ENCODE measurements at places on chromosomes 1 and 21. TPM values are rescaled to one million over a fixed set of nuclear protein-coding genes. Genes with fewer than 3 reads are reported as not detected.

DNA sequence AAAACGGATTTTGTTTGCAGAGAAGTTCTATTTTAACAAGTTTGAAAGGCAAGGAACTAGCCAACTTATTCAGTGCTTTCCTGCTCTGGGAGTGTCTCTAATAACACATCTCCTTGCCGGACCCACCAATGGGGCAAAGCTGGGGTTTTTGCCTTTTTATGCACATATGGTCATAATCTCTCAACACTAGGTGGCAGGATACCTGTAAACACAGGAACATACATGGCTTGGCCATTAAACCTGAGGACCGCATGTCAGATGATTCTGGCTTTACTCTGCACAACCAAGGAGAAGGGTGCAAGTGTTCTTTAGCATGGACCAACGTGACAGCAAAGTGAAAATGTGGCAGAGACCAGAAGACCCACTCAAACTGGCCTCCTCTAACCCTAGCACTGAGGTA is 4.9 kb downstream of the TMEM9 start:
- no peak for DNase-seq

DNA sequence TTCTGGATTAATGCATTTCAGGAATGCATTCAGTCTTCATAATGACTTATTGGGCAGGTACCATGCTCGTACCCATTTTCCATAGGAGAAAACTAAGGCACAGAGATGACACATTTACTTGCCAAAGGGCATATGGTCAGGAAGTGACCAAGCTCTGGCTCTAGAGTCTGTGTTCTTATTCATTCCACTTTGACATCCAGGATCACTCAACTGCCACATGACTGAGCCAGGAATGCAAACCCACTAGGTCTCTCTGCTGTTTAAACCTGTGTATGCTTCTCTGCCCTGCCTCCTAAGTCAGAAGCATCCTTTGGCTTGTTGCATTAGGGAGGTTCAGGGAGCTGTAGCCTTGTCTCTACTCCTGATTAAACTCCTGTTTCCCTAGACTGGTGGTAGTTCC is 7.5 kb downstream of the KAZN start:
- DNase-seq, result no peak

- no peak for DNase-seq
Observed at GRCh38 chr1:214934045-214934444, 148.5 kb upstream of the KCNK2 start.

GRCh38 chr1:154837672-154838171 is 32.4 kb downstream of the KCNN3 start:
- no peak for DNase-seq

DNA sequence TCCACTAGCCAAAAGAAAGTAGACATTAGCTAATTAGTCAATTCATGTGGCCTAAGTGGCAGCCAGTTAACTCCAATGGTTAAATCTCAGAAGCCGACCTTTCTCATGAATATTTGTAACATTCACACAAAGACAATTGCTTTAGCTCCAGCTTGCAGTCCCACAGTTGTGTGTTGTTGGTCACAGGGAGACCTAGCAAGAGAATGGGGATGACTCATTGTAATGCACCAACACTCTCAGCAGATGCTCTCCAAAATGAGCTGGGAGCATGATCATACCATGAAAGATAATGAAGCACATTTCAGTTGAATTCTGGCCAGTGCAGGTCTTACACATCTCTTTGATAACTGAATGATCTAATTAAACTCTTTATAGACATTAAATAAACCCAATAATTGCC is 160.4 kb downstream of the HLX start:
- no peak for DNase-seq

DNA sequence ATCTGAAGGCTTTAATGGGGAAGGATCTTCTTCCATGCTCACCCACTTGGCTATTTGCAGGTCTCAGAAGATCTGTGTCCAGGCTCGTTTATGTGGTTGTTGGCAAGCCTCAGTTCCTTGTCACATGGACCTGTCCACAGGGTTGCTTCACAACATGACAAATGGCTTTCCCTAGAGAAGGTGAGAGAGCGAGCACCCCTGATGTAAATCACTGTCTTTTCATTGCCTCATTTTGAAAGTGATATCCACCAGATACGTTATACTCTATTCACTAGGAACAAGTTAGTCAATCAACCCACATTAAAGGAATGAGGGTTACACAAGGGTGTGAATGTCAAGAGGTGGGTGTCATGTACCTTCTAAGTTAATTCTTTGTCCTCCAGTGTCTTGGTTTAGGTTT is 433.3 kb downstream of the RPS6KC1 start:
- no peak for DNase-seq

- no peak for DNase-seq
Observed at GRCh38 chr1:78892260-78892840, 114.2 kb downstream of the ADGRL4 start.

GRCh38 chr1:155962599-155963211 is 15.6 kb downstream of the ARHGEF2 start:
- DNase-seq, result no peak

DNA sequence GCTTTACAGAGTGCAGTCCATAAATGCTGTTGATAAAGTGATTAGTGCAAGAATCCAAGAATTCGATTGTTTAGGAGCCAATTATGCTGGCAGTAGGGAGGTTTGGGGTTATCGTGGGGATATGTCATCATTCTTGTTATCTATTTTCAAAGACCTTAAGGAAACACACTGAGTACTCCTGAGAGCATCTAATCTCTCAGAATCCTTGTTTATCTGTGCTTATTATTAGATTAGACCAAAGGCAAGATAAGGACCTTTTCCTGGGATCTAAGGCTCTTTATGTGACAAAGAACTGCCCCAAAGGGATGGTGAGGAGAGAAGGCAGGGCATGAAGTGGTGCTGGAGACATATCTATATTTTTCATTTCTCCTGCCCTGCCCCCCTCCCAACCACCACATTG is 139.1 kb downstream of the TSEN15 start:
- DNase-seq, result no peak

DNA sequence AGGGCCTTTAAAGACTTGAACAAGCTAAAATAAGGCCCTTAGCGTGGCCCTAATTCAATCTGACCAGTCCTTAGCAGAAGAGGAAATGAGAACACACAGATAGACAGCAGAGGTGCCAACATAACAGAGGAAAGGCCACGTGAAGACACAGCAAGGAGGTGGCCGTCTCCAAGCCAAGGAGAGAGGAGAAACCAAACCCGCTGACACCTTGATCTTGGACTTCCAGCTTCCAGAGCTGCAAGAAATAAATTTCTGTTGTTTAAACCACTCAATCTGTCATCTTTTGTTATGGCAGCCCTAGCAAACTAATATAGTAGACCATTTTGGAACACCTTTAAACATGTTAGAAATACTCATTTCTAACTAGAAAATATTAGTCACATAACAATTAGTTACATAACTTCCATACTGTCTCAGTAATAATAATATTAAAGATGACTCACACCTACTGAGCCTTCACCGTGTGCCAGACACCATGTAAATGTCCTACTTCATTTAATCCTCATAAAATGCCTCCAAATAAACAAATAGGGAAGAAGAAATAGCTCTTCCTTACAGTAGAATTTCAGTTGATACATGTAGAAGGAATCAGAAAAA is 47.9 kb downstream of the S1PR1 start:
- no peak for DNase-seq

- no peak for DNase-seq
Observed at GRCh38 chr1:58966917-58967740, 183.3 kb upstream of the JUN start.

- no peak for DNase-seq
Observed at GRCh38 chr1:230948301-230948700, 30.4 kb downstream of the TTC13 start.

DNA sequence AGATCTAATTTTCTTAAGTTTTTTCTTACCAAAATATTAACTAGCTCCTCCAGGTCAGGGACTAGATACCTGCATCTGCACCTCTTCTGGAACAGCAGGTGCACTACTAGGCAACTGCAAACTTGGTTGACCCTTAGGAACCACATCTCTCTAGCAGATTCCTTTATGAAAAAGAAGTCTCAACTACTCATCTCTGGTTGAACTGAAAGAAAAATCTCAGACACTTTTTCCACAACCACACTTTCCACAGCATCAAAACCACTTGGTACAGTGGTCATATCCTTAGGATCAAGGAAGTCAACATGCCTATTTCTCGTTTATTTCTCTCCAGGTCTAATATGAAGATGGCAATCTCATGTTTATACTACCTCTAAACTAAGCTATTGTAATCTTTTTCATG is 52.3 kb downstream of the VAV3 start:
- no peak for DNase-seq

- no peak for DNase-seq
Observed at GRCh38 chr1:16237343-16237830, 404 bp upstream of the CPLANE2 start.

CLIC6 gene
- total RNA-seq, result 0.31 TPM

OXCT2 gene
- 0.47 TPM for total RNA-seq

DEDD gene
- 26.8 TPM for total RNA-seq

C1QTNF12 gene
- not detected for total RNA-seq

RBBP5 gene
- total RNA-seq, result 32.1 TPM

SPSB1 gene
- 2.3 TPM for total RNA-seq

ZMYND12 gene
- total RNA-seq, result not detected

IL20 gene
- 0.47 TPM for total RNA-seq

Measured in occipital lobe (tissue), 3 donors.